ENCODE measurements at places on chromosomes 2 and 18.
A peak's percentile ranks its signal among the peaks of the same experiment; 100 is the strongest.

DNA sequence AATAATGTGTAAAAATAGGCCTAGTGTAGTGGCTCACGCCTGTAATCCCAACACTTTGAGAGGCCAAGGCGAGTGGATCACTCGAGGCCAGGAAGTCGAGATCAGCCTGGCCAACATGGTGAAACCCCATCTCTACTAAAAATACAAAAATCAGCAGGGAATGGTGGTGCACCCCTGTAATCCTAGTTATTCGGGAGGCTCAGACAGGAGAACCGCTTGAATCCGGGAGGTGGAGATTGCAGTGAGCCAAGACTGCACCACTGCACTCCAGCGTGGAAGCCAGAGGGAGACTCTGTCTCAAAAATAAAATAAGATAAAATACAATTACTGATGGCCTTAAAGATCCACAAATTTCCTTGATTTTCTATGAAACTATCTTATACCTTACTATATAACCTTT is 3.8 kb downstream of the ATF2 start:
- no peak for DNase-seq

GRCh38 chr2:17254421-17254820 is 263.8 kb downstream of the RAD51AP2 start:
- DNase-seq: no peak

- no peak for DNase-seq
These were observed 22.0 kb downstream of the EFHD1 start for GRCh38 chr2:232655392-232655791.

DNA sequence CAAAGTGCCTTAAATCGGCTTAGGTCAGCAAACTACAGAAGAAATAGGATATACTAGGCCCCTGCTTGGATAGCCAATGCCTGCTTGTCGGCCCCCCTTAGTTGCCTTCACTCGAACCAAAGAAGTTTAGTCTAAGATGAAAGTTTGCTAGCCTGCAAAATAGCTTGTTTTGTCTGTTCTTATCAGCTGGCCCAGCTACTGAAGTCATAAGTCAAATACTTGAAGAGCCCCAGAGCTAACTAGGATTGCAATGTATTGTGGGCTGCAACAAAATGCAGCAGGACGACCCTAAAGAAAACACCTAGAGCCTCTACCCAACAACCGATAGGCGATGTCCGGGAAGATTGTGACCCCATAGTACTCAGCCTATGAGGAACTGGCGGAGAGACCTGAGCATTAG is 183.5 kb upstream of the HS6ST1 start:
- no peak for DNase-seq

- peak; percentile 58 for DNase-seq
These were observed 24.9 kb downstream of the BIN1 start for GRCh38 chr2:127081826-127082633.

DNA sequence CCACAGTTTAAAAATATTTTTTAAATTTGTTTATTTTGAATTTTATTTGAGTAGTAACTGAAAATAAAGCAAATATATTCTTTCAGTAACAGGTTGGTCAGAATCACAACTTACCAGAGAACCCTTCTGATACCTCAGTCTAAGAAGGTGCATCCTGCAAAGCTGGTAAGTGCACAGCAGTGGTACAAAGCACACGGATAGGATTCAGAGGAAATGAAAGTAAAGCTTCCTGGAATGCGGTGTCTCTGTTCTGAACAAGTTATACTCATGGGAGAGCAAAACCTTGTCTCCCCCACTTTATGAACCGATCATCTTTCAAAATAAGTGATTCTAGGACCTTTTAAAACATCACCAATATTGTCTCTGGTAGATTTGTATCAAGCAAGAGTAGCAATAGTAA is 398.3 kb downstream of the TMX3 start:
- DNase-seq: no peak

GRCh38 chr2:100862081-100862480 is 42.1 kb downstream of the NPAS2 start:
- DNase-seq: no peak

GRCh38 chr2:20333738-20334137 is 16.9 kb downstream of the PUM2 start:
- no peak for DNase-seq

DNA sequence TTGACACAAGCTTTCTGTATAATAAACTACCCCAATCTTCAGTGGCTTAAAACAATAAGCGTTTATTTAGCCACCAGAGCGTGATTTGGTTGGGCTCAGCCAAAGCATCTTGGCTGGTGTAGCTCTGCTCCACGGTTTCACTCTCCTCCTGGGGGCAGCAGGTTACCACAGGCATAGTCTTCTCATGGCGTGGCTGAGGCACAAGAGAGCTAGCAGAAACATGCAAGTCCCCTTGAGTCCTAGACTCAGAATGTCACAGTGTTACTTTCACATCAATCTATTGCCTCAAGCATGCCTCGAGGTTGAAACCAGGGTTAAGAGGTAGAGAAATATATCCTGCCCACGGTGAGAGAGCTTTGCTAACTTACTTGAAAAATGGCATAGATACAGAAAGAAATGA is 19.9 kb upstream of the SLC9A2 start:
- DNase-seq: no peak

DNA sequence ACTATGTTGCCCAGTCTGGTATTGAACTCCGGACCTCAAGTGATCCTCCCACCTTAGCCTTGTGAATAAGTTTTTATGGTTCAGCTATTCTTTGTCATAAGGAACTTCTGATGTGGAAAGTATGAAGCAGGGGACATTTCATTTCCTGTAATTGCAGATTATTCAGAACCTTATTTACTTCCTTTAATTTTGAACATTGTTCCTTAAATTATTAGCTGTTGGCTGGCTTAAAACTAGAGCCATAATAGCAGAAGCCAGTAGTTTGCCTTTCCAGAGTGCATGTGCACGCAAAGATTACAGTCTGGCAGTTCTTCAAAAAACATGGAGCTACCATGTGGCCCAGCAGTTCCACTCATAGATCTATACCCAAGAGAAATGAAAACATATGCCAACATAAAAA is 53.1 kb downstream of the PMS1 start:
- no peak for DNase-seq

DNA sequence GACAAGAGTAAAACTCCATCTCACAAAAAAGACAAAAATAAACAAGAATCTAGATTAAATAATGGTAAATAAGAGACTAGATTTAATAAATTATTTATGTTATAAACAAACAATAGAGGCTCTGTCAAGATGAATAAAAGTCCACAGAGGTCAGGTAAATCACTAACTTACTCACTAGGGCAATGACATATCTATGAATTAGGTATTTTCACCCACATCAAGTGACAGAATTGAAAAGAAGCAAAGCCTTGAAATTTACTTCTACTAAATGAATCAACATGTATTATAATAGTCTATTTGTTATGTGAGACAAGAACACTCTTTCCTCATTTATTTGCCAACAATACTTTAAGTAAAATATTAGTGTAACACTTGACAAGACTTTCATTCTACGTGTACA is 41.7 kb downstream of the FBXO11 start:
- no peak for DNase-seq

- DNase-seq: no peak
These were observed 11.8 kb downstream of the GULP1 start for GRCh38 chr2:188303363-188304031.

DNA sequence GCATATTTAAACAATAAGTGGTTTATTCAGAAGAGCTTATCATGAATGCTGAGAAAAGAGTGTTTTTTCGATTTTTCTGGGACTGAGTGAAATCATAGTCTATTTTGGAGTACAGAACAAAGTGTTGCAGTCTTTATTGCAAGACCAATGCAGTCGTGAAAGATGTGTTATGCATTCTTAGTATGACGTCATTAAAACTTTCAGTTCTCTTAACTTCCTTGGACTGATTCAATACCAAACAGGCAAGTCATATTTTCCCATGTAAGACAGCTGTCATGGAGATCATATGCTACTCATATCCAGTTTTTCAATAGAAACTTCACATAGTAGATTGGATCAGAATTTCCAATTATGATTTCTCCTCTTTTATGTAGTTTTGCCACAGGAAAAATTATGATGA is 92.6 kb downstream of the RIT2 start:
- no peak for DNase-seq

DNA sequence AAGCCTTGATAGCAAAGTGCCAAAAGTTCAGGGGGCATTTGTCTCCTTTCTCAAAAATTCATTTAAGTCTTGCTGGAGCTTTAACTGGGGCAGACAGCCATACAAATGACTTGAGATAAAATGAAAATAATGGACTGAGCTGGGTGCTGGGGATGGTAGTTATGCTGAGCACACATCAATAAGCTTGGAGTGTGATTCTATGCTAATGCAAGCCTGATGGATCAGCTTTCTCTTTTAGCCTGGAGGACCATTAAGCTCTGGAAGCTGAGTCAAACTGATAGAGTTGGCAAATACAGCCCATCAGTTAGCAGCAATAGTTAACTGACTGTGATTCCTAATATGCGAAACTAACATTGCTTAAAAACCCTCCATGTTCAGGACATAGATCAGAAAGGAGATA is 98.0 kb downstream of the CAMKMT start:
- no peak for DNase-seq

- no peak for DNase-seq
These were observed 32.3 kb downstream of the CXCR4 start for GRCh38 chr2:136085453-136086209.

DNA sequence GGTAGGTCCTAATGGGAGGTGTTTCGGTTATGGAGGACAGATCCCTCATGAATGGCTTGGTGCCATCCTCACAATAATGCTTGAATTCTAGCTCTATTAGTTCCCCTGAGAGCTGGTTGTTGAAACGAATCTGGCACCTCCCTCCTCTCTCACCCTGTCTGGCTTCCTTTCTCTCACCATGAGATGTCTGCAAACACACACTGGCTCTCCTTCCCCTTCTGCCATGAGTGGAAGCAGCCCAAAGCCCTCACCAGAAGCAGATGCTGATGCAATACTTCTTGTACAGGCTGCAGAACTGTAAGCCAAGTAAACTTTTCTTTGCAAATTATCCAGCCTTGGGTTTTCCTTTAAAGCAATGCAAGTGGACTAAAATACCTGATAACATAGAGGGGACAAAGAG is 86.6 kb downstream of the RND3 start:
- no peak for DNase-seq

DNA sequence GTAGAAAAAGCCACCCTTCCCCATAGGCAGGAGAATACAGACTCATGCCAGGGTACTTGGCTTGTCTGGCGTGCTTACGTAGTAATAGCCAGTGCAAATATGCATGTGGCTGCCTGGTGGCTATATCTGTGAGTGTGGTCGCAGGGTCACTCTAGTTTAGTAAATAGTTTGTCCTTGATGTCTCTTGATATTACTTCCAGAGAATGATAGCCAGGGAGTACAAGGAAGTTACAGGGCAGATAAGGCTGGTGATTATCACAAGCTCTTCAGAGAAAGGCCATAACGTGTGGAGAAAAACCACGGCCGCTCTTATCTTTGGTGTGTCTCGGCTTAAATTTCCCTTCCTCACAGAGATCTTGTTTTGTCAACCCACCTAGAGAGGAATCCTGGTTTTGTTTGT is 54.3 kb upstream of the SLC39A10 start:
- no peak for DNase-seq

GRCh38 chr2:33077311-33077710 is 130.6 kb downstream of the LTBP1 start:
- DNase-seq: no peak

GRCh38 chr2:126635736-126636135 is 20.2 kb upstream of the GYPC start:
- DNase-seq: no peak

GRCh38 chr2:11657646-11658045 is 12.3 kb downstream of the NTSR2 start:
- no peak for DNase-seq

DNA sequence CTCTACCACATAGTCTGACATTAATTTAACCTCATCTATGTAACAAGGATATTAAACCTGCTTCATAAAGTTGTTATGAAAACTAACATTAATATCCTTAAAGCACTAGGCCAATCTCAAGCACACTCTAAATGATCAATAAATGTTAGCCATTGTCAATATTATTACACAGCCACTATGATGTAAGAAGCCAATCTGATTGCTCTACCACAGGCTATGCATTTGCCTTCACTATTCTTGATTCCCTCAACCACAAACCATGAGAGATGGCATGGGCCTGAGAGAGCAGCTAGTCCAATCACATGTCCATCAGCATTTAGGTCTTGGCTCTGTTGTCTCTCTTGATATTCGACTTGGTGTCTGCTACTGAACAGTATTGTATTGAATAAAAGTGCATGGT is 4.2 kb downstream of the SLC25A12 start:
- DNase-seq: no peak

GRCh38 chr2:15688924-15689568 is 97.4 kb downstream of the DDX1 start:
- DNase-seq: no peak

DNA sequence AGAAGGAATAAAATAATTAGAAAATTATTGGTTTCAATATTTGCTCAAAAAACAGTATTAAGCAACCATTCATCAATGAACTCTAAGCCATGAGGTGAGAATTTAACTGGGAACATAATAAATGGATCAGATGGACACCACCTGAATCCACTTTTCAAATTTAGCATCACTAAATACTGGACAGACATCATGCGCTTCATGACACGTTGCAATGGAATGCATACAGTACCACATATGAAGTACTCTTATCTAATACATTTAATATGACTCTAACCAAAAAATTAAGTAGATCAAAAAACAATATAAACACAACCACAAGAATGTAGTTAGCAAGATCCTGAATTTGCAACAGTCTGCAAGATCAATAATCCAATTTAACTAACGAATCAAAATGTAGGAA is 76.6 kb downstream of the COBLL1 start:
- no peak for DNase-seq

- DNase-seq: no peak
These were observed 100.5 kb upstream of the SPRED2 start for GRCh38 chr2:65532937-65533336.
